ENCODE measurements at places on chromosomes 3 and 15.

- peak; percentile 86 for DNase-seq
Measured at GRCh38 chr3:170740726-170741591, 129.0 kb downstream of the RPL22L1 start.

- no peak for DNase-seq
Measured at GRCh38 chr3:16770021-16770420, 114.7 kb upstream of the PLCL2 start.

GRCh38 chr3:111801693-111802092, 57.4 kb upstream of the PHLDB2 start:
- no peak for DNase-seq

DNA sequence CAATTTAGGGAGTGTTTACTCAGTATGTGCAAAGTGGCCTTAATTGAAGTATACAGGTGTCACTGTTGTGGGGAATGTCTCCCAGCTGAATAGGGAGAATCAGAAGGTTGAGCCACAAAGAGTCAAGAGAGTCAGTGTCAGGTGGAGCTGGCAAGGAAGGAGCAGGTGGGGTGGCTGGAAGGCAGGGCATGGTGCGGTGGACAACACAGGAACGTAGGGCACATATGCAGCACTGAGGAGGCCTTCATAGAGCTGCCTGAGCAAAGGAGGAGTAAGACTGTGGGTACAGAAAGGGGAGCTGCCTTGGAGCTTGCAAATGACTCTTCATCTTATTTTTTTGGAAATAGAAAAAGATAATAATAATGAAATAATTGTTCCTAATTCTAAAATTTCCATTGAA, 20.0 kb downstream of the ARHGEF3 start:
- no peak for DNase-seq

DNA sequence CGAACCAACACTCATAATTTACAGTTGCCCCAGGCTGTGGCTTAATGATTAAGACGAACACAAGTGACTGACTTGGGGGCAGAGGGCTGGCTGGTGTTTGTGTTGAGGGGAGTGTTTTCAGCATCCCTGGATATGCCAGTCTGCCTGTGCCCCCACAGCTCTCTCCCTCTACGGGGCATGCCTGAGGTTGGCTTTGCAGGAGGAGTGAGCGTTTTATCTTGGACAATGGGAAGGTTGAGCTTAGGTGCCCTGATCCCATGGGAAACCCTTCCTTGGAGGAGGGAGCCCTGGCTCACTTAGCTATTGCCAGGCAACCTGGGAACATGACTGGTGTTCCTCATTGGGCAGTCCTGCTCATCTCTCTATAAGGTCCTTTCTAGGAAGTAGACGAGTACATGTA, 17.6 kb downstream of the FAM107A start:
- DNase-seq = no peak

- no peak for DNase-seq
Measured at GRCh38 chr3:5404718-5405117, 217.2 kb downstream of the EDEM1 start.

DNA sequence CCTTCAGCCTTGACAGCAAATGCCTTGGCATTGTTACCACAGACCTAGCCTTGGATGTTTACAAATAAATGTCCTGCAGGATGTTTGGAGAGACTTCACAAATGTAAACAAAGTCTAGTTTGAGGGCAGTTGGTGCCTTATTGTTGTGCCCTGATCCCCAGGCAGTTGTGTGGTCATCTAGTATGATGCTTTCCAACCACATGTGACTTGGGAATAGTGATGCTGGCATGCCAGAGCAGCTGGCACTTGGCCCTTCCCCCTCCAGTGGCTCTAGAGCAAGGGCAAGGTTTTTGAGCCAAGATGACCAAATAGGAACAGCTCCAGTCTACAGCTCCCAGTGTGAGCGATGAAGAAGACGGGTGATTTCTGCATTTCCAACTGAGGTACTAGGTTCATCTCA, 258.2 kb downstream of the ADAMTS17 start:
- DNase-seq = no peak

GRCh38 chr15:88704791-88705768, 66.3 kb downstream of the ISG20 start:
- DNase-seq = peak; percentile 38

DNA sequence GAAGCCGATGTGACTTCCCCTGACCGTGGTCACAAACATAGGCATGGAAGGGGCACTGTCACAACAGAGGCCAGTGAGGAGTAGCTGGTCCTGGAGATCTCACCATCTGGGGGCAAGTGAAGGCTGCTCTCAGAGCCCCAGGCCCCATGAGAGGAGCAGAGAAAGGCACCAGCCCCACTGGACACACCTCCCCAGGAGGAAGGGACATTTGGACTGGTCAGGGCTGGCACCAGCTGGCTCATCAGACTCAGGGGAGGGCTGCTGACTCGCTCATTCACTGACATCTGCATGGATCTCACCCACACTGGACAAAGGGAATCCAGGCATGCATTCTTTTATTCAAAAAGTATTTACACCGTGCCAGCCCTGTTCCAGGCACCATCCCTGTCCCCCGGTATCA, 26.8 kb downstream of the ESYT3 start:
- no peak for DNase-seq

DNA sequence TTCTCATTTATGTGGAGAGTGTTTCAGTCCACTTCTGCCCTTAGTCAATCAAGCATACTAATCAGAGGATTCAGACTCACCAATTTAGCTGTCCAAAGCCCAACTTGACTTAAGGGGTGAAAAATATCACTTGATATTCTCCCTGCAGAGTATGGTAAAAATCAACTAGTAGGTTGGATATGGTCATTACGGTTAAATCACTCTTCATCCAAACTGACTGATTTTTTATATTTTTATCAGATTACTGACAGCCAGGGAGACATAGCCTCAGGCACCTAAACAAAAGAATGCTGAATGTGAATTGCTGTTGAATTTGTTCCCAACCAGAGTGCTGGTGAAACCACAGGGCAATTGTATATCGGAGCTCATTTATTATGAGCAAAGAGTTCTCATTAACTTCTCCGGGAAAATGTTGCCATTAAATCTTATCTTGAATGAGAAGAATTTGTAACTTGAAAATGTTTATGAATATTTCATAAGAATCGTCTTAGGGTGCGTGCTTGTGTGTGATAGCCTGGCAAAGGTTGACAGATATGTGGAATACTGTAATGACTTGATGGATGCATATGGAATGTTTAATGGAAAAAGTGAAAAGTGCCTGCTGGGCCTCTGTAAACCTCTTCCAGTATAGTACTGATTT, 411.2 kb downstream of the NAALADL2 start:
- DNase-seq = no peak

- DNase-seq = no peak
Measured at GRCh38 chr15:61157933-61158332, 71.2 kb downstream of the RORA start.

GRCh38 chr3:4837374-4837930, 141.8 kb upstream of the BHLHE40 start:
- DNase-seq = no peak

- DNase-seq = no peak
Measured at GRCh38 chr3:150074697-150075416, 104.2 kb upstream of the PFN2 start.

DNA sequence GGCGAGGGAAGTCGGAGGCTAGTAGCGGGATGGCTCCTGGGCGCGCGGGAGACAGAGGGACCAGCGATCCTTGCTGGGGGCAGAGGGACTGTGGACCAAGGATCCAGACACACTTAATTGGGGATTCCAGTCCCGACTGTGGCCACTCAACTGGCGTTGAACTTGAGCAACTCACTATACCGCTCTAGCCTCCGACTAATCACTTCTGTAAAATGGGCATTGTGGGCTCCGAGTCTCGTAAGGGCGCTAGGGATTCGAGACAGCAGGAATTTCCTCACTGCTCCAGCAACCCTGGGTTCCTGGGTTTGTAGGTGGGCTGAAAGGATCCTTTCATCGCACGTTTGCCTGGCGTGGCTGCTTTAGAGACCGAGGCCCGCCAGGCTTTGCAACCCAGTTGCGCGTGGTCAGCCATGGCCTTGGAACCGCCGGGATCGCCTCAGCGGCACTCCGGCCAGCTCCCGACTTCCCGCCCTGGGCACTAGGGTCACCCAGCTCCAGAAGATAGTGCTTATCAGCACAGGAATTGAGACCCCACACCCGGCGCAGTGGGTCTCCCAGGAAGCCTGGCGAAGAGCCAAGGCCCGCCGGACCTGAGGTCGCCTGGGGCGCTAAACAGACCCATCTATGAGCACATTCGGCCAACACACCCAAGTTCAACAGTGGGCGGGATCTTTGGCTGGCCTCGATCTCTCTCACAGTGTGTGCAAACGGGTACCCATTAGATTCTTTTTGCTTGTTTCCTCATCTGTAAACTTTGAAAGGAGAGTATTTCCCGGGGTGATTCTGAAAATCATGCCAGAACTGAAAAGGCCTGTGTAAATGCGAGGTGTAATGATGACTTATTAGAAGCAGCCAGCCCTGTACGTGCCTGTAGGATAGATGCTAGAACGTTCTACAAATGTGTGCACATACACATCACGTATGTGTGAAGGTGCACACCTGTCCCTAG, 9.9 kb downstream of the FOXL2 start:
- DNase-seq = no peak

- no peak for DNase-seq
Measured at GRCh38 chr3:185381320-185382058, 18.6 kb downstream of the MAP3K13 start.

DNA sequence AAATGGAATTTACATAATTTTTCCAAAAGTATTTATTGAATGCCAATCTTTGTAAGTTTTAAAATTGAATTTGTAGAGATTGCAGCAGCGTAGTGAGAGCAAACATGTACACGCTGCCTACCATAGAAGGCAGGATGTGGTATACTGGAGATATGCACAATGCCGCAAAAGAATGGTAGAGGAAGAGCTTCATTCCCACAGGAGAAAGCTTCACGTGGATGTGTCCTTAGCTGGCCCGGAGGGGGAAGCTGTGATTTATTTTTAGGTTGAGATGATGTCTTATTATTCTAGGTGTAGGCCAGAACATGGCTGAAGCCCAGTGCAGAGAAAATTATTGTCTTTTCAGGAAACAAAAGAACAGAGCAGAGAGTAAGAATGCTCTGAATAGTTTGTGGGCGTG, 743.3 kb upstream of the BCHE start:
- DNase-seq = no peak

DNA sequence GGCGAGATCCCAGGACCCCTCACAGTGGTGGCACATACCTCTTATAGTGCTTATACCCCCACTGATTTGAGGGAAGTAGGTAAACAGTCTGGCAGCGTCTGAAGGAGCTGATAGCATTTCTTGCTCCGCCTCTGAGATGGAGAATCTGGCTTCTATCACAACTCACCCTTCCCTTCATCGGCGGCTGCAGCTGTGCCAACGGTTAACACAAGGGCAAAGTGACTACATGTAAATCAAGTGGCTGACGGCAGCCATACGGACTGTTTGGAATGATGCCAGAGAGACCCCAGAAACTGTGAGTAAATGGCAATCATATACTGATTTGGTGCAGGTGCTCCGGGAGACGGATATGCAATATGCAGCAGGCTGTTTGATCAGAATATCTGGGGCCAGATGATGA, 66.8 kb upstream of the UNC13C start:
- DNase-seq = no peak

DNA sequence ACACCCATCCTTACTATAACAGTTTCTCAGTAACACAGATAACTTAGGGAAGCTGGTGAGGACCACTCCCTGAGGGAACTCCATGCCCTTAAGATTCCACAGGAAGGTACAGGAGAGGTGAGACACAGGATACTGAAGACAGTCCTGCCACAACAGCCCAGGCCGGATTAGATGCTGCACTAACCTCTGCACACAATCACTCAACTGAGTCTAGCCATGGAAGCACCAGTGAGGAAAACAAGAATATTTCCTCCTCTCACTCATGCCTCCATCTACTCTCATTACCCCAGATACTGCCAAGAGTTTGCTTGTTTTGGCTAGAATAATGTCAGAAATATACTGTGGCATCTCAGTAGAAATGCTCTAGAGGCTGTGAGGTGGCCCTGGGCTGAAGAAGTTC, 3.7 kb downstream of the ANO10 start:
- DNase-seq = no peak

GRCh38 chr3:12817343-12817710, 20.8 kb downstream of the CAND2 start:
- DNase-seq = no peak

DNA sequence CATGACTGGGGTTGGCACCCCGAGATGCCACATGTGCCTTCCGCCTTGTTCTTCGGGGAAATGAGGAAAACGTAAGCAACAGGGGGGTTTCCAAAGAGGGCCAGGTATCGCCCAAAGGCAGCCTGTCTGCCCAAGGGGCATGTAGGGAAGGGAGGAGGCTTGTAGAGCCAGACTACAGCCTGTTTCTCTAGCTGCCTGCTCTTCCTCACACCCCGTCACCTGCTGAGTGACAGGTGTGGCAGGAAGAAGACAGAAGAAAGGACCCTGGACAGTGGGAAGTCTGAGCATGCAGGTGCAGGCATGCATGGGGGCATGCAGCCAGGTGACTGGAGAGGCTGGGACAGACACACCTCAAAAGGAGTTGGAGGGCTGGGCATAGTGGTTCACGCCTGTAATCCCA, 9.8 kb downstream of the PLA2G4E start:
- no peak for DNase-seq

GRCh38 chr15:35602836-35603235, 56.9 kb upstream of the DPH6 start:
- no peak for DNase-seq

DNA sequence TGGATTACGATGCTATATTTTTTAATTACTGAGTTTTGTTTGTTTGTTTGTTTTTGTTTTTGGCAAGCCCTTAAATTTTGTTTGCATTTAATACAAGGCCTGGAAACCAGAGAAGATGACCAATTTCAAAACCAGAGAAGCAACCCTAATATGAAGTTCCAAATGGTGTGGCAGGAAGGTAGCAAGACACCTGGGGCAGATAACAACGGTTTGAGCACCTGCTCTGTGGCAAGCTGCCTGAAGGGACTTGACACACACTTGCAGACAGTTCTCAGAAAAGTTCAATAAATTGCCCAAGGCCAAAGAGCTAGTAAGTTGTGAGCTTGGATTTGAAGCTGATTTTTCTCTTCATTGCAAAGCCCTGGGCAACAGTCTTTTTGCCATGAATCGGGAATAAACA, 151.2 kb upstream of the UBE2E1 start:
- no peak for DNase-seq

- DNase-seq = peak; percentile 94
Measured at GRCh38 chr3:24521420-24522145, 26.9 kb upstream of the THRB start.

DNA sequence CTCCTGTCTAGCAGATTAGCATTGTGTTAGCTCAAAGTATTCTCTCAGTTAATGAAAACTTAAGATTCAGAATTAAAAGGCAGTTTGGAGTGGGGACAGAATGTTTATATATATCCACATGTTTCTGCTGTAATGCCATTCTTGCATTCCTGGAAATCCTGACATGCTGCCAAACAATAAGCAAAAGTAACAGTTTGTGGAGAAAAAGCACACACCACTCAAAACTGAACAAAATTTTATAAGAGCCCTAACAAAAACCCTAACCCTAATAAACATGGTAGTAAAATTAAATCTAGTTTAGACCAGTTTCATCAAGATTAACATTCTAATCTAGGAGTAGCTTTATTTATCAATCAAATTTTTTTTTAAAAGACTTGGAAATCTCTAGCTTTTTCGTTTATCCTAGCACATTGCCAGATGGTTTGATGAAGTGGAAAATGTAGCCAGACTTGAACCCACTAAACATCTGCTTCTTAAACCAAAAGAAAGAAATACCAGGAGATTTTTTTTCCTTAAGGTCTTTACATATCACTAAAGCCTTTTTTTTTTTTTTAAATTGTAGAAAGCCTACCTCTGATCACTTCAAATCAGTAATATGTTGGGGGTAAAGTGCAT, 3.7 kb downstream of the TCAIM start:
- no peak for DNase-seq
